Stimulated activated CD4-positive, alpha-beta T cell treated with anti-CD3 and anti-CD28 coated beads, Interleukin-12 subunit alpha, Interleukin-12 subunit beta, amount 100 ng/mL, for 4 hours (primary cell): ENCODE measurements at places on chromosomes 4 and X.

DNA sequence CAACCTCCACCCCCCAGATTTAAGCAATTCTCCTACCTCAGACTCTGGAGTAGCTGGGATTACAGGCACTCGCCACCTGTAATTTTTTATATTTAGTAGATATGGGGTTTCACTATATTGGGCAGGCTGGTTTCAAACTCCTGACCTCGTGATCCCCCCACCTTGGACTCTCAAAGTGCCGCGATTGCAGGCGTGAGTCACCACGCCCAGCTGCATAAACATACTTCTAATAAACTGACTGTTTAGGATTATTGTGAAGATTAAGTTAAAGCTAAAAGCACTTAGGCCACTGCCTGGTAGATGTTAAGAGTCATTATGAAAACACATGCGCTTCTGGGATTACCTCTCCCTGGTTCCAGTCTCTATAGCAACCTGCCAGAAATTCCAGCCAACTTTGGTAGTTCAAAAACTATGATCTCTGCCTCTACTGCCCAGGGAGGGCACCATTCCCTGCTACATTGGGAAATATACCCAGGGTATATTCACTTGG lies 30.2 kb upstream of the GRIA3 start:
- DNase-seq = no peak

GRCh38 chr4:168028568-168028967 lies 63.8 kb upstream of the ANXA10 start:
- DNase-seq = no peak

- DNase-seq = no peak
Observed at GRCh38 chr4:149765630-149766029, 50.0 kb downstream of the IQCM start.

- no peak for DNase-seq
Observed at GRCh38 chr4:152117520-152117919, 356.7 kb upstream of the GATB start.

DNA sequence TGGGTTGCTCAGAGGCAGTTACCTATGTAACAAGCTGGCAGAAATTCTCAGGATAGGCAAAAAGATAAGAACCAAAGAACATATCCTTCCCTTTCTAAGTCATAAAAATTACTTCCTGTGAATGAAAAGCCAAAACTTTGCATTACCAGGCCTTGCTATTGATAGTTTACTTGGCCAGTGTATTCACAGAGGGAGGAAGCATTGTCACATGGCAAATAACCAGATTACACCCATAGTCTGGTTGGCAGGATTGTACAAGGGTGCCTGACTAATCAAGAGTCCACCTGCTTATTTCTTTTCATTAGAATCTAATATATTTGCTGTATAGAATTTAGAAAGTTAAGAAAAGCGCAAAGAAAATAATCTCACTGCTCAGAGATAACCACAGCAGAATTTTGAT lies 14.1 kb downstream of the XIAP start:
- DNase-seq = no peak

GRCh38 chrX:51851507-51852085 lies 41.8 kb upstream of the MAGED1 start:
- no peak for DNase-seq

DNA sequence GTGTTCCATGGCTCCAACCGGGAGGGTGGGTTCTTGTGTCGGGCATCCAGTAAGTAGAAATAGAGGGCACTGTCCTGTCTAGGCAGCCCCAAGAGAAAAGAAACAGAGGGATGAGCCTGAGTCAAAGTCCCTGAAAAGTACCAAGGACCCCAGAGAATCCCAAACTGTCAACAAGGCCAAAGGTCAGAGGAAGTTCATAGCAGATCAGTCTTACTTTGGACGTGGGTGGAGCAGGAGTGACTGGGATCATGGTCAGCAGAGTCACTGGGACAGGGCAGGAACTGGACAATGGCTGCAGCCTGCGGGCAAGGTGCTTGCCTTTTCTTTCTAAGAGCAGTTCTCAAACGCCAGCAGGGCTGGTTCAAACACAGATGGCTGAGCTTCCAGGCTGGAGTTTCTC lies 17.3 kb downstream of the F11 start:
- no peak for DNase-seq

DNA sequence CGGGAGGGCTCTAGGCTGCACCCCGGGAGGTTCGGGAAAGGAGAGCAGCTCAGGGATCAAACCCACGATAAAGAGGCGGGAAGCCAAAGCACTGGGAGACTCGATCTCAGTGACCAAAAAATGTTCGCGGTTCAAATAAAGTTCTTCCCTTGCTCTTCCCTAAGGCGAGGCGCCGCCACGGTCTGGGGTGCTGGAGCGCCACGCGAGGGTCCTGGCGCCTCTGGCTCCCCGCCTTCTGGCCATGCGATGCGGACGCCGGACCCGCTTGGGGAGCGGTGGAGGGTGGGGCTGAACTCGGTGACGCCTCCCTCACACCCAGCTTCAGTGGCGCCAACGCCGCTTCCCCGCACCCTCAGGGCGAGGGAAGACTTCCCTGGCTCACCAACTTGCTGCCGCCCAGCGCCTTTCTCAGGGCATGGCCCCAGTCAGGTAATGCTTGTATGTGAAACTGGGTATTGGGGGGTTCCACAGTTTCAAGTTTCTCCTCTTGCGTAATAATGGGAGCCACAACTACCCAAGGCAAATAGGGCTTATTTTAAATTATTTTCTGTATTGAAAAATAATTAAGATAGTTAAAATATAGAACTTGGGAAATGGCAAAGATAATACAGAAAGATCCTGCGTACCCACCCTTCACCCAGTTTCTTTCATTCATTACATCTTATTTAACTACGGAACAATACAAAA lies at the start of gene QRFPR:
QRFPR (minus strand) TSS at position 243 of the 687 bp plus-strand sequence. CDS start 371 bp downstream, outside the sequence.
- no peak for DNase-seq

DNA sequence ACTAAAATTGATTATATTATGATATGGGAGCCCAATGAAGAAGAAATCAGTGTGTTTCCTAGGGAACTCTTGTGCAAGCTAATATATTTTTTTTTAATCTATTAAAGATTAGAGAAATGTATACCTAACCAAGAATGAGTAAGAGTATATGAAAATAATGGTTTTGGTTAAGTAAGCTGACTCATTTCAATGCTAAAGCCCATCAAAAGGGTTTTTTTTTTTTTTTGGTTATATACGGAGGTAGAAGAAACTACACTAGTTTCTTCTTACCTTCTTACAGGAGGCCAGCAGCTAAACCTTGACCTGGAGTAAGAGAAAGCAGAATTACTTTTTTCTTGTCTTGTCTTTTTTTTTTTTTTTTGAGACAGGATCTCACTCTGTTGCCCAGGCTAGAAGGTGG lies 27.5 kb downstream of the RUFY3 start:
- no peak for DNase-seq

GRCh38 chr4:74660866-74661265 lies 133.5 kb downstream of the BTC start:
- no peak for DNase-seq

DNA sequence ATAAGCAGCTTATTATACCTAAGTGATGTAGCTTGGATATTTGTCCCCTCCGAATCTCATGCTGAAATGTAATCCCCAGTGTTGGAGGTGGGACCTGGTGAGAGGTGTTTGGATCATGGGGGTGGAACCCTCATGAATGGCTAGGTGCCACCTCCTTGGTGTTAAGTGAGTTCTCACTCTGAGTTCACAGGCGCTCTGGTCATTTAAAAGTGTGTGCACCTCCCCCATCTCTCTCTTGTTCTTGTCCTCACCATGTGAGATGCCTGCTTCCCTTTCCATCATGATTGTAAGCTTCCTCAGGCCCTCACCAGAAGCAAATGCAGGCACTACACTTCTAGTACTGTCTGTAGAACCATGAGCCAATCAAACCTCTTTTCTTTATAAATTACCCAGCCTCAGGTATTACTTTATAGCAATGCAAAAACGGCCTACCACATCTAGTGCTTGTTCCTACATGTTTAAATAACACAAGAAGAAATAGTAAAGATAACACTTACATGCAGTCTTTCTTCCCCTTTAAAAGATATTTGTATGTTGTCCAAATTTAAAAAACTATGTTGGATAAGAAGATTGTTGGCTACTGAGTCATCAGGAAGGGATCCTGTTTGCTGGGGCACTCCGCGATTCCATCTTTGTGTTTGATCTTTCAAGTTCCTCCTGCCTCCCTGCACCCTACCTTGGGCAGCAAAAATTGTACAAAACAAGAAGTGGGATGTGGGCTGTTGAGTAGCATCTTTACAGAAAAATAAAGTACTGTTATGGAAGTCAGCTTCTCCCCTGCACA lies 29.7 kb downstream of the PPP1R2C start:
- no peak for DNase-seq

- no peak for DNase-seq
Observed at GRCh38 chr4:28890949-28891775, 1829.0 kb upstream of the PCDH7 start.

DNA sequence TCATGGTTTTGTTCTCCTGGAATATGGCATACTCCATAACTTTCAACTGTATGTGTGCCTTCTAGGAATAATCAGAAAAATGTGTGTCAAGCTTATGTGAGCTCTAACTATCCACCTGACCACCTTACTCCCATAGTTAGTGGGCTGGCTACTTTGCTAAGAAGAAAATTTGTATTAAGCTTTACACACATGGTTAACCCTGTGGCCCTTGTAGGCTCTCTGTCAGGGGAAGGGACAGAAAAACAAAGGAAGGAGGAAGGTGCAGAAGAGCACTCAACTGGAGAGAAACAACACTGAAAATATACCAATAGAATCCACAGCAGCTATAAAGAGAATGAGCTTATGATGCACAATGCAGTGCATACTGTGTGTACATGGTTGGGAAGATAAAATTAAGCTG lies 84.6 kb downstream of the PPP3CA start:
- no peak for DNase-seq

GRCh38 chr4:95831166-95831565 lies 8.7 kb upstream of the PDHA2 start:
- no peak for DNase-seq

GRCh38 chrX:13120017-13120416 lies 75.6 kb upstream of the FAM9C start:
- DNase-seq = no peak

GRCh38 chr4:20096911-20097310 lies 154.8 kb upstream of the SLIT2 start:
- DNase-seq = no peak

DNA sequence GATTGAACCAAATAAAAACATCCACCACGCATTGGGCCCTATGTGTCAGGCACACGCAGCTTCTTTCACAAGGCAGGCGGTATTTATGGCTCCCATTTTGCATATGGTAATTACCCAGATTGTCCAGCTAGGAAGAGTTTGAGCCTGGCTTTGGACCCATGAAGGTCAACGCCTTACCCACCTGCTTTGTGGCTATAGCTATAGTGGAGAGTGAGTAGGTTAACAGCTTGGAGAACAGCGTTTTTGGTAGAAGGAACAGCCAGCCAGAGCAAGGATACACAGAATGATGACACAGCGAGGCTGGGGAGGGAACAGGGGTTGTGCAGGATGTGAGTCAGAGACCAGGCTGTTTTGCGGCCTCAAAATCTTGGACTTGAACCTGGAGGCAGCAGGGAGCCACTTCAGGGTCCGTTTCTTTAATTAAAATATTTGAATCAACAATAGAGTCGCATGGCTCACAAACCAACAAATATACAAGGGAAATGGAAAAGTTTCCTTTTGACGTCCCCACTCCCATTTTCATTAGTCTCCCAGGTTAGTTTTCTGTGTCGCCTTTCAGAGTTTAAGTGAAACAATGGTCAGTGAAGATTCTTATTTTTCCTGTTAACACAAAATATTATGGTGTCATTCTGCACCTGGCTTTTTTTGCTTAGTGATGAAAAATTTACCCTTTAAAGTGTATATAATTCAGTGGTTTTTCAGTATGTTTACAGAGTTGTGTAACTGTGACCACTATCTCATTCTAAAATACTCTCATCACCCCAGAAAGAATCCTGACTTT lies 118.2 kb upstream of the STX18 start:
- DNase-seq = no peak
